ENCODE measurements at places on chromosomes 7 and 10.

GRCh38 chr7:108468246-108468645 is 12.0 kb upstream of the NRCAM start:
- DNase-seq: no peak

DNA sequence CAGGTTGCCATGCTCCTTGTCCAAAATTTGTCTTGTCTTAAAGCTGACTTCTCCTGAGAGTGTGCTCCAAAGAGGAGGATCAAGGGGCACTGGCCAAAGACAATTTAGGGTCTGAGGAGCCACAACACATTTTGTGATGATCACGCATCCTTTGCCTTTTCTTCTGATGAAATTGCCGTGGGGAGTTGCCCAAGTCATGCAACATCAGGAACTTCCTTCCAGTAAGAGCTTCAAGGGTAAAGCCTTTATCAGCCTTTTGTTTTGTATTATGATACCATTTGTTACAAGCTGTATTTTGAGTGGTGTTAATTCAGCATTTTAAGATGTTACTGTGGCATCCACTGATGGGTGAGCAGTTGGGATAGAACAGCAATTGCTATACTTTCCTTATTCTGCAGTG is 131.2 kb upstream of the MKI67 start:
- no peak for DNase-seq

DNA sequence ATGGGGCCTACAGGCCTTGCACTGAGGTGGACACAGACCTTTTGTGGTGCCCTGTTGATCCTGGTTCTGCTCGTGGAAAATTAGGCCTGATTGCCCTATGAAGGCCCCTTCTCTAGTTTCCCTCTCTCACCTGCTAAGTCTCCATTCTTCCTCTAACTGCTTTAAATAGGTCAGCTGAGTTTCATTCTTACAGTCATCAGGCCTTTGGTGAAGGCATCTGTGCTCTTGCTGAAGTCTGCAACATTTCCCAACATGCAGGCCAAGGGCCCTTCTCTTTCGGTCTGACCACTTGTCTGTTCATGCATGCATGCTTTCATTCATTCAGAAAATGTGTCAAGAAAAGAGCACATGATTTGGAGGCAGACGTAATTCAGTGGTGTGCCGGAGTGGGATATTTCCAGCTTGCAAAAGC is 244.0 kb downstream of the BUB3 start:
- no peak for DNase-seq

DNA sequence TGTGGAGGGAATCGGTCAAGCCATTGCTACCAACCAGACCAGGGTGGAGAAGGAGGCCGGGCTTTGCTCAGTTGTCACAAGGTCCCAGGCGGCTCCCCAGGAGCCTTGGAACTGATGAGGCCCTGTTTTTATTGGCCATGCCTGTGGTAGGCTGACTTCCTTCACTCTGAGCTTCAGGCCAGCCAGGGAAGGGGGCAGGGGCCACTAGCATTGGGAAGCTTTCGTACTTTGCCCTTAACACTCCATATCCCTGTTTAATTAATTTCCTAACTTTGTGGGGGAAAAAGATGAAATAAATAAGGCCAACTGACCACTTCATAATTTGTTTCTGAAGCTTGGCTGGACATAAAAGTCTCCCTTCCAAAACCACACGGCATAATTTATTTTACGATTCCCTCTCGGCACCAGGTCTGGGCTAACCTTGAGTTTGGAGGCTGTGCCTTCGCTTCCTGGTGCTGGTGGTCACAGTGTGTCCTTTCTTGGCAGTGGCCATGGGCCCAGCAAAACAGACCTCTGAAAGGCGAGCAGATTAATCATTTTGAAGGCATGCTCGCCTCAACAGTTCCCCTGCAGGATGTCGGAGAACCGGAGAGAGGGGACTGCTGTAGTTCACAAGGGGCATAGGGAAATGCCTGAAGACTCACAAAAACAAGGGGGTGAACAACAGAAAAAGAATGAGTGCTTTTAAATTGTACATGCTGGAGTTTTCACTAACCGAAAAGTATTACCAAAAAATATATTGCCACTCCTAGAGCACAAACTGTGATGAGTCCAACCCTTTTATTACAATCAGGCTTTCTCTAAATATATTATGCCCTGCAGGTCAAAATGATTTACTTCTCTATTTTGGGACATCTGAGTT is 966.0 kb downstream of the LRMDA start:
- no peak for DNase-seq

- no peak for DNase-seq
These were observed 1171.6 kb upstream of the C7orf33 start for GRCh38 chr7:147418966-147419365.

DNA sequence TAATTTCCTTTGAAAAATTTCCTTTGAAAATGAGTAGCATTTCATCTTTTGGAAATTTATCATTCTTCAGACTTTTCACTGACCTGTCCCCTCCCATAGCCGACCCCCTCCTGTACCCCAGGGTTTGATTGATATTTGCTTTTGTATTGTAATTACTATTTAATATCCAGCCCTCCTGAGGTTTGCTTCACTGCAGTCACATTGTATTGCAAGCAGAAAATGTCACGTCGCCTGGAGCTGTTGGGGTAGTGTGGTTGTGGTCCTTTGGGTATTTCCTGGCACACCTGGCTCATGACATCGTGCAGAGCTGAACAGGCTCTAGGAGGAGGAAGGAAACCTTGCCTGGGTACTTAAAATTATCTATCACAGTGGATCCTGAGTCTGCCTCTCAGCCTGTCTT is 116.1 kb downstream of the INSYN2A start:
- no peak for DNase-seq

DNA sequence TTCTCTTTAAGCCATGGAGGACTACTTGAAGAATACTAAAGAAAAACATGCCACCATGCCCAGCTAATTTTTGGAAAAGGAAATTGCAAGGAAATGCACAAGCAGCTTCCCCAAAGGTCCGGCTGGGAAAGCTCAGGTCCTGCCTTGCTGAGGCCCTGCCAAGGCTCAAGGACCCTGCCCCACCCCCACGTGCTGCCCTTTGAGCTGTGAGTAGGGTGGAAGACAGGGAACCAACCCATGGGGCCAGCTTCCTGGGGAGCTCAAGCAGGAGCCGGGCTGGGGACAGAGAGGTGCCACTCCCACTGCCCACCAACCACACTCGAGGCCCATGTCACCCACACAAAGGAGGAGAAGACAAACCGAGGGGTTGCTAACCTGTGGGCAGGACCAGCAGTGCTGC is 78.2 kb downstream of the SLIT1 start:
- DNase-seq: no peak

- no peak for DNase-seq
These were observed 9.1 kb downstream of the RPA3 start for GRCh38 chr7:7709291-7709690.

GRCh38 chr10:120453886-120454285 is 3.1 kb upstream of the PLPP4 start:
- no peak for DNase-seq

GRCh38 chr7:45185028-45185863 is 27.7 kb downstream of the RAMP3 start:
- no peak for DNase-seq

DNA sequence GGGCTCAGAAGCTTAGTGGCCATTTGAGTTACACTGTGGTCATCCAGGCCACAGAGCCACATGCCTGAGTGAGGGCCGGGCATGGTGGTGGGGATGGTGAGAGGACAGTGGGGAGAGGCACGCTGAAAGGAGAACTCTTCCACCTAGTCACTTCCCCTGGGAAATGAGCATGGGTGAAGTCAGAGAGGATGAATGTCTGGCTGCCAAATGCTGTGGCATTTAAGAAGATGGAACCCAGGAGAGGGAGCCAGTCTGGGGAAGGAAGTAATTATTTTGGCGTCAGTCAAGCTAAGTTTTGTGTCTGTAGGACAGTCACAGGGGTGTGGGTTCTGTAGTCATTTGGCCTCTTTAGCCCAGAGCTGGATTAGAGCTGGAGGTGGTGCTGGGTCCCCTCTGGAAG is 86.0 kb upstream of the PODXL start:
- no peak for DNase-seq

DNA sequence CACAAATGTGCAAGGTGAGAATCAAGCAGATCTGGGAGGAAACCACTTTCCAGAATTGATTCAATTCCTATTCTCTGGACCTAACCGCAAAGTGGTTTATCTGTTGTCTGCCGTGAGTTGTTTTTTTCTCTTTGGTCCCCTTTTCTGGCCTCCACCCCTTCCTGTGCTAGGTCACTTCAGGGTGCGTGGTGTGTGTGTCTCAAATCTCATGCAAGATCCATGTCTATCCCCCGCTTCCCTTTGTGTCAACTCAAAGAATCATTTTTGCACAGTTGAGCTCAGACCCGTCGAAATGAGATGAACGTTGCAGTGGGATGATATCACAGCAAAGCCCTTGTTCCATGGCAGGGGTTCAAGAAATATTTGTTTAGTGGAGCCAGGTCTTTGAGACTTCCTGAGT is 184.5 kb downstream of the GATA3 start:
- no peak for DNase-seq

GRCh38 chr7:3005257-3005656 is 38.4 kb downstream of the CARD11 start:
- DNase-seq: no peak

DNA sequence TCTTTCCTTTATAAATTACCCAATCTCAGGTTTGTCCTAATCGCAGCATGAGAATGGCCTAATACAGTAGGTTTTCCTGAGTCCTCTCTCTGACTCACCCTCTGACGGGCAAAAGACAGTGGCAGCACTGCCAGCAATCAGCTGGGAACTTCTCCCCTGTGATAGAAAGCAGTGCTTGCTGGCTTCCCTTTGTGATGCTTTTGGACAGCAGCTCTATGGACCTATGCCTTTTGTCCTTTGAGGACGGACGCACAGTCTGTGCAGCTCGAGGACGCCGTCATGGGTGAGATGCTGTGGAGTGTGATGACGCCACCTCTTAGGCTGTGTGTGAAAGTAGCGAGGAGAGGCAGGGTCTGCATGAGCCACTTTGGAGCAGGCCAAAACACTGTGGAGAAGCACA is 68.8 kb downstream of the KIAA1217 start:
- DNase-seq: no peak

GRCh38 chr7:18494406-18494805 is 1.1 kb upstream of the HDAC9 start:
- DNase-seq: no peak

GRCh38 chr10:70779088-70779487 is 6.1 kb downstream of the TBATA start:
- DNase-seq: no peak

GRCh38 chr7:135672560-135673359 is 10.4 kb downstream of the STMP1 start:
- DNase-seq: peak; percentile 31

DNA sequence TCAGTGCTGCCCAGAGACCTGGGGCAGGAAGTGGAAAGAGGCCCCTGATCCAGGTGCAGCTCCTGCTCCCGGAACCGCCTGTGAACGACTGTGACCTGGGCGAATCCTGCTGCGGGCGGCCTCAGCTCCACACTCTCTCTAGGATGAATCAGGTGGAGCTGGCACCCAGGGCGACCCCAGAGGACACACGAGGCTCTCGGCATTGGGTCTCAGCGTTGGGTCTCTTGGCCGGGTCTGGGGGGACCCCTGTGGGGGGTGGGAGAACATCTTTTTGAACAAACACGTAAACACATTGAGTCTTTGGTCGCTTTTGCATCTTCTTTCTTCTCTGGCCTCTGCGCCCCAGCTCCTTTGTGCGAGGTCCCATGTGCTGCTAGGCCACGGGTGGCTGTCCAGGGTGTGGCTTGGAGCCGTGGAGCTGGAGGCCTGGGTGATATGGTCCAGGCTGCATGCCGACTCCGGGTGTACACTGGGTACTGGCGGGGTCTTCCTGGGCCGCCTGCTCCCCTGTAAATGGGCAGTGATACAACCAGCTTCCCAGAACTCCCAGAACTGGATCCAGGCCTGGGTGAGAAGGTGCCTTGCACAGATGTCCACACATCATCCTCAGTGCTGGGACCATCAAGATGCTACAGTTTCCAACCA is 435.8 kb downstream of the DNAJB6 start:
- no peak for DNase-seq

GRCh38 chr10:118871244-118871865 is 116.6 kb upstream of the CACUL1 start:
- DNase-seq: no peak

DNA sequence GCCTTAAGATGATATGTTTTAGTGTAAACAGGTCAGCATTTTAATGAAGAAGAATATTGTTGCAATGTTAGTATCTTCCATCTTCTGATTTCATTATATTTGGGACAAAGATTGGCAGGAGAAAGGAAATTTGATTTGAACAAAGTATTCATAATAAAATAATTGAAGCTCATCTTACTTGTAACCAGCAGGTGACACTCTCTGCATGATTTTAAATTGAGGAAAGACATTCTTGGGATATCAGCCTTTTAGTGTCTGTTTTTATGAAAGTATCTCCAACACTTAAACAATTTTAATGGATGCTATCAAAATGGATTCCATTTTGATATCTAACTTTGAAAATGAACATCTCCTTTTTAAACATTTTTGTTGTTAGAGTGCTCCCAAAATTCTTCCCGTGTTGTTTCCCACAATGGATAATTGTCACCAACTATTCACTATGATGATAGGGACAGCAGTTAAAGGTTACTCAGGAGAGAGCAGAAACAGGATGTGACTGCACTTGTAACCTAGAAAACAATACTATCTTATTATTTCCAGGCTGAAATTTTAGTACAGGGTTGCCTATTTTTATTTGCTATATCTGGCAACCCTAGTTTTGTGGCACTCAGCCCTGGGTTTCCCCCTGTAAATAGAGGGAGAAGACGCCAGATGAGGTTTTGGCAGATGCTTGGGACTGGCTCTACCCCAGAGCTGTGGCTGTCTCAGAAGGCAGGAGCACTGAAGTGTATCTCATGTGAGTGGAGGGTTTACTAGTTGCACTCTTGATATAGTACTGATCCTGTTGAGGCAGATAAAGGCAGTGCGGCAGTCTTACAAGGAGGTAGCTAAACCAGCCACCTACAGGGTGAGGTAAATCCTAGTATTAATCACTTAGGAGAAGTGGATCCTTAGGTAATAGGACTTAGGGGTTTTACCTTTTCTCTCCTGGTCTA is 31.0 kb upstream of the ABCB4 start:
- peak; percentile 5 for DNase-seq

DNA sequence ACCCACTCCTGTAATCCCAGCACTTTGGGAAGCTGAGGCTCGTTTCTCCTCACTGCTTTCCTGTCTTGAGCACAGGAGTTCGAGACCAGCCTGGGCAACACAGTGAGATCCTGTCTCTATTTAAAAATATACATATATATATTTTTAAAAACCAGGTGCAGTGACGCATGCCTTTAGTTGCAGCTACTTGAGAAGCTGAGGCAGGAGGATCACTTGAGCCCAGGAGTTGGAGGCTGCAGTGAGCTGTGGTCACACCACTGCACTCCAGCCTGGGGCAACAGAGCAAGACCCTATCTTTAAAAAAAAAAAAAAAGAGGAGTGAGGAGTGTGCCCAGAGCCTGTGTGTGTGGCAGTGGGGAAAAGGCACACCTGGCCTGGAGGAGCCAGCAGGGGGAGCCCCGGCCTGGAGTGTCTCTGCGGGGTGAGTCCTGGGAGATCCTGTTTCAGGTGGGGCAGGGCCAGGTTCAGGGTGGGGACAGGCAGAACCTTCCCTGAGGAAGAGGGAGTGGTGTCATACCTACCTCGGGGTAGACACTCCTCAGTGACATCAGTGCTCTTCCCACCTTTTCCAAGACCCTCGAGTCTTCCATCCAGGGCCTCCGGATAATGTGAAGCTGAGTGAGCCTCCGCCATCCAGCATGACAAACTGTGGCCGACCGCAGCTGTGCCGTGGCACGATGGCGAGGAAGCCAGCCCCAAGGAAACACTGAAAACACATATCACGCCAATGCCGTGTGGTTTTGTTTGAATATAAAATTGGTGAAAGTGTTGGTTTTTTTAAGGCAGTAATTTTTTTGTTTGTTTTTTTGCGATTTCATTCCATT is 9.0 kb upstream of the ARPC1B start:
- no peak for DNase-seq
